ENCODE measurements at places on chromosomes 16 and 17.

GRCh38 chr16:27839419-27839818 lies 224.1 kb downstream of the GSG1L start:
- no peak for DNase-seq

GRCh38 chr16:83842756-83843507 lies 35.2 kb downstream of the HSBP1 start:
- no peak for DNase-seq

GRCh38 chr17:79987187-79987934 lies 48.3 kb downstream of the TBC1D16 start:
- no peak for DNase-seq

DNA sequence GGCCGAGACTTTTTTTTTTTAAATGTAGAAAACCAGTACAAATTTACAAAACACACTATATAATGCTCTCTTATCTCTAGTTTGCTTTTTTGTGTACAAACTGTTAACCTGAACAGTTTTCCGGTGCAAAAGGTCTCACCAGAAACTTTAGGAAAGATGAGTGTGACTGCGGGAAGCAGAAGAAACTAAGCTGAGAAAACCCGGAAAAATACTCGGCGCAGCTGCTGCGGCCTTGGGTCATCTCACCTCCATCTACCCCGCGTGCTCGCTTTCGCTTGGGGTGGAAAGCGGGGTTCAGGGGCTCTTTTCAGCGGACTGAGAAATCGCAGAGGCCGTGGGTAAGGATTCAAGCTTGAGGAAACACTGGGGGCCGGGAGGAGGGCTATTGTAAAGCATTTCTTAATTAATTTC lies 1.8 kb downstream of the SALL1 start:
- DNase-seq = no peak

DNA sequence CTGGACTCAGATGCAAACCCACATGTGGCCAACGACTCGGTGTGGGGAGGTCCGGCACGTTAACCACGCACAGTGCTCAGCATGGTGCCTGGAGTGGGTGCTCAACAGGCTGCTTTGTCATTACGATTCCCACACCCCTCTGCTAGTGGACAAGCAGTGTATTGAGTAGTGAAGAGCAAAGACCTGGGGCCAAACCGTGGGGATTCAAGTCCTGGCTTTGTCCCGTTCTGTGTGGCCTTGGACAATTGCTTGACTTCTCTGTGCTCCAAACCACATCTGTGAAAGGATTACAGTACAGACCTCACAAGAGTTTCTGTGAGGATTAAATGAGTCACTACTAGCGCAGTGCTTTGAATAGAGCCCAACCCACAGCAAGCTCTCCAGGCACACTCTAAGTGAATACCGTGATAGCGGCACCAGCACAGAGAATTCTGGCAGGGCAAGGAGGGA lies 33.8 kb downstream of the TRPV2 start:
- DNase-seq = no peak

DNA sequence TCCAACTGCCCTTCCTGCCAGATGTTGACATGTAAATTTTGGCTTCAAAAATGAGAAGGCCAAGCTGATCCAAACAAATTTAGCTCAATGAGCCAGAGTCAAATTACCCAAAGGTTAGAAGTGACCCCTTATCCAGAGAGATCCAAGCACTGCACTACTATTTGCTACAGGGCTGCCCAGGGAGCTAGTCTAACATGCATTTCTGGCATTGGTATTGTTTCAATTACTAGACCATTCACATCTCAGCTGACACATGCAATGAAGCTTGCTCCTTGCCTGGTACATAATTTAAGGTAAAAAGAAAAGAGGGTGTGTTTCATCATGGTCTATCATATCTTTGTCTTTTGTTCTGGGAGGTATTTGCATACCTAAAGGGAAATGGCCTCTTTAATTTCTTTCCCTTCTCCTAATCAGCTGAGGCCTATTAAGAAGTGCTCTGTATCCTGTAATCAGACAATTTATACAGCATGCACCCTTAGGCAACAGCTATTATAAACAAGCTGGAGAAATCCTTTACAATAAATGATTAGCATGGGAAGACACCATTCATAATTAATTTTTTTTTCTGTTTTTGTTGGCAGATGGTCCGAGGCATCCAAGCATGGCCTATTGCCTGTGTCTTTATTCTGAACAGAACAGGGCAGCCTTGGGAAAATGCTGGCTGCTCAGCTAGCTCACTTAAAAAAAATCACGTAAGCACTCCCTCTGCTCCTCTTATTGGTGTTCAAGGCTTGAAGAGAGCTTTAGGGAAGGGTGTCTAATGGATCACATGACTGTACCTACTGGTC lies 161.5 kb upstream of the SALL1 start:
- DNase-seq = no peak

- no peak for DNase-seq
These were observed 51.7 kb downstream of the NXN start for GRCh38 chr17:927611-928461.

DNA sequence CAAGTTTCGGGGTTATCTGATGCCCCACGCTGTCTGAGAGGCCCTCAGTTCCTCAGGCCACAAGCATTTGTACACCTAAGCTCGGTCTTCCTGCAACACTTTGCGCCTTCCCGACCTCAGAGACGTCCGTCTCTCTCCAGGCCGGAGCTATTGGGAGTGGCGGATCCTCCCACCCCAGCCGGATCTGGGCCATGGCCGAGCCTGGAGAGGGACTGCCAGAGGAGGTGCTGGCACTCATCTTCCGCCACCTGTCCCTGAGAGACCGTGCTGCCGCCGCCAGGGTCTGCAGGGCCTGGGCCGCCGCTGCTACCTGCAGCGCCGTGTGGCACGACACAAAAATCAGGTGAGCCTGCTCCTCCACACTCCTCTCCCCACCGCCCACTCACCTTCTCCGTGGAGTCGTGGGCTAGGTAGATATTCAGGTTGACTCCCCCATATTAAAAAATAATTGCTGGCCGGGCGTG lies 1.9 kb downstream of the FBXL8 start:
- no peak for DNase-seq

GRCh38 chr16:3101018-3101840 lies 2.1 kb upstream of the ZSCAN10 start:
- no peak for DNase-seq

GRCh38 chr17:58204796-58205195 lies 12.3 kb downstream of the EPX start:
- no peak for DNase-seq

DNA sequence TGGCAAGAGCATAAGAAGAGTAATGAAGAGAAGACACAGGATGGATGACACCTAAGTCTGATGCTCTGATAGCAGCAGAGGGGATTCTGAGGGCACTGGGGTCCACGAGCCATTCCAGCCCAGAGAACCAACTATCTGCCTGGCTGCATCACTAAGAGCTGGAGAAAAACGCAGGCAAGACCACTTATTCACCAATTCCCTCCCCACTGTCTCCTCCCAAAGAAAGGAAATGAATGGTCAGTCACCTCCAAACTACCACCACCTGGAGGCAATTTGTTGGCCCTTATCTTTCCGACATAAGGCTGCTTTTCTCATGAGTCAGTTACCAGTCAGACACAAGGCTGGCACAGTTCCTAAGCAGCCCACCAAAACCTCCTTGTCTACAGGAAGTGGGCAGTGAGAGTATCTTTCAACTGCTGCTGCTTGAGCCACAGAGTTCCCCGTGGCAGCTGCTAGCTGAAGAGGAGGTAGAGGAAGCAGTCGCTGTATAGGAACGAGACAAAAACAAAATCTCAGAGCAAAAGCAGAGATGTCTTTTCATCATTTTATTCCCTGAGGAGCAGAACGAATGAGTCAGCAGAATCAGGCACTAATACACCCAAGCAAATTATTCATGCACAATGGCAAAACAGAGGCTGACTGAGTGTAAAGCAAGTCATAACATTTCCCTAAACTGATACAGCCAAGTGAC lies 111.1 kb downstream of the SMG6 start:
- no peak for DNase-seq

DNA sequence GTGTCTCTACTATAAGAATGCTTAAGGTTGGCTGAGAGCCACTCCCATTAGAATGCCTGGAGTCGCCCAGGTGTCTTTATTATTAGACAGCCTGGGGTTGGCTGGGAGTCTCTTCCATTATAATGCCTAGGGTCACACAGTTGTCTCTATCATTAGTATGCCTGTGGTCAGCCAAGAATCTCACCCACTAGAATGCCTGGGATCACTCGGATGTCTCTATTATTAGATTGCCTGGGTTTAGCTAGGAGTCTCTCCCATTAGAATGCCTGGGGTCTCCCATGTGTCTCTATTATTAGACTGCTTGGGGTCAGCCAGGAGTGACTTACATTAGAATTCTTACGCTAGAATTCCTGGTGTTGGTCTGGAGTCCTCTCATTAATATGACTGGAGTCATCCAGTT lies 2255.3 kb downstream of the TP53TG3F start:
- no peak for DNase-seq
